ENCODE measurements at places on chromosomes 16 and 17.
A peak's percentile ranks its signal among the peaks of the same experiment; 100 is the strongest.

DNA sequence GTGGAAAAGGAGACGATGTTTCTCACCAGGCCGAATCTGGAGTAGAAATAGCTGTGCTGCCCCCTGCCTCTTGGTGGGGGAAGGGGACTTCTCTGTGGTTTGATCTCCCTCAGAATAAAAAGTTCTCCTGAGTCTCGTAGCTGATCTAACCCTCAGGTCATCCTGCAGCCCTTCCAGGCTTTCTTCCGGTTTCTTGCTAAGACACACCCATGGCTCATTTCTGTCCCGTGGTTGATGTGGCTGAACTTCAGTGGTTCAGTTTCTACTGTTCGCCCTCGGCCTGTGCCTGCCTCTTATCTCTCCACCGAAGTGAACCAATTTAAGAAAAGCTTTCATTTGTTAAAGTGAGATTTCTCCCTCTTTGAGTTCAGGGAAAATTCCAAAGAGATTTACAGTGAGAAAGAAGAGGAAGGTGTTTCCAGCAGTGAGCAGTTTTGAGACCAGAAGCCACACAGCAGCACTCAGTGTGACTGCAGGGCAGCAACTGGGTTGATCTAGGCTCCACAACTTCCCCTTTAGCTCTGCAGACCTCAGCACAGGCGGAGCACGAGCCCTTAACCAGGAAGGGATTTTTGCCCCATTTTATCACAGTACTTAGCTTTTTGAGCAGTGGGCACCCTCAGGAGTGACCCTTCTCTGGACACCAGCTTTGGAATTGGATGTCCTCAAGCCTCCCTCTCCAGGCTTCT lies 34.9 kb upstream of the CACNG5 start:
- H3K36me3 ChIP-seq, result no peaks in the 10 kb centered on the region
- no peaks in the 10 kb centered on the region for H3K4me1 ChIP-seq
- no peak overlapping the region for H3K4me3 ChIP-seq
- H3K27me3 ChIP-seq, result no peaks in the 10 kb centered on the region

GRCh38 chr17:64250233-64250835 lies 12.7 kb downstream of the TEX2 start:
- no peaks in the 10 kb centered on the region for H3K36me3 ChIP-seq
- no peak overlapping the region for H3K27ac ChIP-seq
- no peaks in the 10 kb centered on the region for H3K27me3 ChIP-seq
- no peak for DNase-seq
- no peak overlapping the region for H3K4me3 ChIP-seq

DNA sequence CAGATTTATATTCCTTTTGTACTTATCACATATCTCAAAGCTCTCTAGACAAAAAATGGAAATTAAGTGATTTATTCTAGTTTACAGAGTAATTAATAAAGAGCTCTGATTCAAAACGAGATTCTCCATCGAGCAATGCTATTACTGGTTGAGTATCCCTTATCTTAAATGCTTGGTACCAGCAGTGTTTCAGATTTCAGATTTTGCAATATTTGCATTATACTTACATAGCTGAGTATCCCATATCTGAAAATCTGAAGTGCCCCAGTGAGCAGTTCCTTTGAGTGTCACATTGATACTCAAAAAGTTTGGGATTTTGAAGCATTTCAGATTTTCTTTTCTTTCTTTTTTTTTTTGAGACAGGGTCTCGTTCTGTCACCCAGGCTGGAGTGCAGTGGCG lies 57.4 kb upstream of the STAC2 start:
- H3K27me3 ChIP-seq, result no peaks in the 10 kb centered on the region
- no peak overlapping the region for H3K4me3 ChIP-seq

DNA sequence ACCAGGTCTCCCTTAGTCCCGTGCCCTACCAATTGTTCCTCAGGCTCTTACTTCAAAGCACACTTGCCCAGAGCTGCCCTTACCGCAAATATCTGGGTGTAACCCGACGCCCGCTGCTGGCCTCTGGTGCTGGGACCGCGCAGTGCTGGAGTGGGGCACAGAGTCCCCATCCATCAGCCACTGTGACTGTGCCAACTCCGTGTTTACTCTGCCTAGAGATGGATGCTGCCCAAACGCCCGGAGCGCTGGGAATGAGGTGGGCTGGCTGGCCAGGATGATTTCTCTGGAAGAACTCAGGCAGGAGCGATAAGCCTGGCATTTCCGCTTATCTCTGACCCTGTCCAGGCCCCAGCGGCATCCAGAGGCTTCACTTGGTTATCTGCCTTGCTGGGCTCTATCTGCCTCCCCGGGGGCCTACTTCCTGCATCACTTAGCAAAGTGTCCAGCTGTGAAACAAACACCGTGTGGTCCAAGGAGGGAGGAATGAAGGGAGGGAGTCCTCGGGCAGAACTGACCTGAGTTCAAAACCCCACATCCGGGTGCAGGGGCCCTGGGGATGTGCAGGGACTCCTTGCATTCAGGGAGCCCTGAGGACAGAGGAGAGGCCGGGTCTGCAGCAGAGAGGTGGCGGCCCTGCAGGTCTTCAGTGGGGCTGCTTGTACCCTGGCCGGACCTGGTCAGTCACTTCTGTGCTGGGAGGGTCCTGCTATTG lies 9.4 kb upstream of the MYLK3 start:
- H3K36me3 ChIP-seq, result no peaks in the 10 kb centered on the region
- no peak overlapping the region for H3K4me3 ChIP-seq
- H3K27ac ChIP-seq, result no peak overlapping the region
- H3K27me3 ChIP-seq, result no peaks in the 10 kb centered on the region
- no peaks in the 10 kb centered on the region for H3K4me1 ChIP-seq

DNA sequence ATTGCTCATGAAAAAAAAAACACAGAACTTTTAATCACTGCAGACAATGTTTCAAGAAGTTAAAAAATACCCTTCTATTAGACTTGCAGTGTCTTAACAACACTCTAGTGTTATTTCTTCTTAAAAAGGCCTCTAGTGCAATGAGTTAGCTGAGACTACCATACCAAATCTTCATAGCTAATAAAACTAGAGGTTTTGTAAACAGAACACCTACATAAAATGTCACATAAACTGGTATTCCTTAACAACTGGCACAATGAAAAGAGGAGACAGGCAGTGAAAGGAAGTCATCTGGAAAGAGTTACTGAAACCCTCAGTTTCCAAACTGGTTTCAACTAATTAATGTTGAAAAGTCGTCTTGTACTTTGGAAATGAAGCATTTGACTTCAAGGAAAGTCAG lies 394.2 kb upstream of the PMFBP1 start:
- H3K27me3 ChIP-seq, result no peaks in the 10 kb centered on the region
- no peak for DNase-seq
- no peaks in the 10 kb centered on the region for H3K36me3 ChIP-seq
- no peaks in the 10 kb centered on the region for H3K4me1 ChIP-seq

DNA sequence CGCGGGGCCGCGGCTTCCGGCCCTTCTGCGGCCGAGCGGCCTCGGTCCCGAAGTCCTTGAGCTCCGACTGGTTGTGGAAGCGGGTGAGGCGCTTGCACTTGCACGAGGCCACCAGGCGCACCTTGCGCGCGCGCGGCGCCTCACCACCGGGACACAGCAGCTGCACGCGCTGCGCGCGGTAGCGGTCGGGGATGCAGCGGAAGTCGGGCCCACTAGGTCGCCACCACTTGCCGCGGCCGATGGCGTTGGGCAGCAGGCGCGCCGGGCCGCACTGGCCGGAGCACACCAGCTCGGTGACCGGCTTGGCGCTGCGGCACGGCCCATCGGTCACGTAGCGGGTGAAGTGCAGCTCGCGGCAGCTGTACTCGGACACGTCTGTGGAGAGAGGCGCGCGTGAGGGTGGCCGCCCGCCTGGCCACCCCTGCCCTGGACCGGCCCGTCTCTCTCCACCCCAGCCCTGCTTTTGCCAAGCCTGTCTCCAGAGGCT lies 3.2 kb downstream of the SOST start:
- peaks cover 11% of the 10 kb centered on the region for H3K4me1 ChIP-seq
- peak; percentile 79 for DNase-seq
- H3K27me3 ChIP-seq, result peaks cover 9% of the 10 kb centered on the region
- H3K36me3 ChIP-seq, result no peaks in the 10 kb centered on the region
- no peak overlapping the region for H3K27ac ChIP-seq

GRCh38 chr16:50964491-50964890 lies 186.6 kb downstream of the SALL1 start:
- no peaks in the 10 kb centered on the region for H3K27me3 ChIP-seq
- H3K27ac ChIP-seq, result no peak overlapping the region
- no peak overlapping the region for H3K4me3 ChIP-seq
- no peaks in the 10 kb centered on the region for H3K4me1 ChIP-seq
- H3K36me3 ChIP-seq, result no peaks in the 10 kb centered on the region

- no peaks in the 10 kb centered on the region for H3K27me3 ChIP-seq
- no peak overlapping the region for H3K4me3 ChIP-seq
- peaks cover 5% of the 10 kb centered on the region for H3K36me3 ChIP-seq
- H3K27ac ChIP-seq, result no peak overlapping the region
- no peak for DNase-seq
These were observed 34.4 kb downstream of the WDR59 start for GRCh38 chr16:74950511-74950910.

- peaks cover 78% of the 10 kb centered on the region for H3K36me3 ChIP-seq
- no peaks in the 10 kb centered on the region for H3K27me3 ChIP-seq
- H3K27ac ChIP-seq, result no peak overlapping the region
- H3K4me1 ChIP-seq, result peaks cover 16% of the 10 kb centered on the region
- no peak for DNase-seq
These were observed 22.6 kb downstream of the CNTNAP1 start for GRCh38 chr17:42704837-42705494.

GRCh38 chr16:74586948-74587347 lies 20.0 kb downstream of the GLG1 start:
- no peak for DNase-seq
- H3K27me3 ChIP-seq, result no peaks in the 10 kb centered on the region
- H3K4me3 ChIP-seq, result no peak overlapping the region
- H3K36me3 ChIP-seq, result no peaks in the 10 kb centered on the region
- no peaks in the 10 kb centered on the region for H3K4me1 ChIP-seq
- H3K27ac ChIP-seq, result no peak overlapping the region

DNA sequence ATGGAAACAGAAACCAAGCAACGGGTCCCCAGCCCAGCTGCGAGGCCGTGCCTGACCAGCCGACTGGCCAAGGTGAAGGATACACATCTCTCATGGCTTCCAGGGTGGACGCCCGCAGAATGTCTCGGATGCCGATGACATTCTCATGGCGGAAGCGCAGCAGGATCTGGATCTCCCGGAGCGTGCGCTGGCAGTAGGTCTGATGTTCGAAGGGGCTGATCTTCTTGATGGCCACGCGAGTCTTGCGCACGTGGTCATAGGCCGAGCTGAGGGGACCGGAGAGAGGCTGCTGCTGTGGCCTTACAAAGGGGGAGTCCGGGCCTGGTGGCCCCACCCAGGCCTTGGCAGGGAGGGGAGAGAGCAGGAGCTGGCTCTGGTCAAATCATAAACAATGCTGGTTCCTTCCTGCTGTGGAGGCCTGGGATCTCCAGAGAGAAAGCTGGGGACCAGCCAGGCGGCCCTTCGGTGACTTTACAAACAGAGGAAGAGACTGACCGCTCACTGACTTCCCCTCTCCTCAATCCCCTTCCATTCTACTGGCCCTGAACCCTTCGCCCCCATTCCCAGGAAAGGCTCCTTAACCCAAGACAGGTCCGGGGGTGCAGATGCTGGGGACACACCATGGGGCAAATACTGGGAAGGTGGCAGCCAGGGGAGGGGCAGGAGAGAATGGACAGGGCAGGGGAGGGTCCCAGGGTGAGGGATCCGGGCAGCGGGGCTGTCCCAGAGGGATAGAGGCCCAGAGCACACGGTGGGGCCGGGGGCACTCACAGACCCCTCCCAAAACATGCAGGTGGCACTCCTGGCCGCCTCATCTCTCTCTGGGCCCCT lies 1.1 kb downstream of the MAPK3 start:
- DNase-seq, result no peak
- peaks cover 9% of the 10 kb centered on the region for H3K36me3 ChIP-seq
- peak overlapping the region; percentile 75 for H3K27ac ChIP-seq
- no peaks in the 10 kb centered on the region for H3K27me3 ChIP-seq

- H3K4me1 ChIP-seq, result no peaks in the 10 kb centered on the region
- no peaks in the 10 kb centered on the region for H3K27me3 ChIP-seq
- H3K27ac ChIP-seq, result no peak overlapping the region
- DNase-seq, result no peak
These were observed 62.1 kb upstream of the NOL11 start for GRCh38 chr17:67655478-67656148.

DNA sequence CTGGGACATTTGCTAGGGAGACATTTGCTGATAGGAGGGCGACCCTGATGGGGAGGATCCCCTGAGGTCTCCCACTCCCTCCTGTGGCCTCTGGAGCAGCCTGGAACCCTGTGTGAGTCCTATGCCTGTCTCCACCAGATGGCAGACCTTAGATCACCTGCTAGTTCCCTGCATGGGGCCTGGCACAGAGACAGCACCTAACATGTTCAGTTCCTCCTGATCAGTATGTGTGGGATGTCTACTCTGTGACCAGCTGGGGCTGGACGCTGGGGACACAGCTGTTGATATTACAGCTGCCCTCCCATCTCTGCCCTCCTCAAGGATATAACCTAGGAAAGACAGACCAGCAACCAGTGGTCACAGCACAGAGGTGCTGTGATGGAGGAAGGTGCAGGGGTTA lies 1.1 kb upstream of the ADCY7 start:
- no peak overlapping the region for H3K4me3 ChIP-seq
- DNase-seq, result peak; percentile 52
- H3K27me3 ChIP-seq, result no peaks in the 10 kb centered on the region
- H3K4me1 ChIP-seq, result peaks cover 74% of the 10 kb centered on the region

DNA sequence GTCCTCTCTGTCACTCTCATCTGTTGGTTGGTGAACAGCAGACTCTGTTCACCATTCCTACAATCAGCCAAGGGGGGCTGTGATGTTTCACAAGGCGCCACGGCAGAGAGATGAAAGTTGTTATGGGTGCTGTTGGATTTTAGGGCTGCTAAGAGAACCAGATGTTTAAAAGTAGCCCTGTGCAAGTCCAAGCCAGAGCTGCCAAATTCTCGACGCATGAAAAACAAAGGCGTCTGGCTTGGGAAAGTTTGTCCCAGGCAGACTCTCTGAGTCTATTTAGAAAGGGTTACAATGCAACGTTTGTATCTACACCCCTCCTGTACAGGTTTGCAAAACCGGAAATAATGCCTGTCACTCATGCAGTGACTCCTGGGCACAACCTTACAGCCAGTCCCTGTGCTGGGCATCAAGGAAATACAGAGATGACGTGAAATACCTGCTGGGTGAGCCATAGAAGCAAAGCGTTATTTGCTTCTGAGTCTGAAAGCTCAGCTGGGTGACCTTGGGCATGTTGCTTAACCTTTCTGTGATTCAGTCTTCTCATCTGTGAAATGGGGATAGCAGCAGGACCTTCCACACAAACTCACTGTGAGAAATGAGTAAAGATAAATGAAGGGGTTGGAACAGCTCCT lies 74.8 kb downstream of the XYLT1 start:
- no peak overlapping the region for H3K27ac ChIP-seq
- H3K4me3 ChIP-seq, result no peak overlapping the region
- peaks cover 23% of the 10 kb centered on the region for H3K4me1 ChIP-seq
